ENCODE measurements at places on chromosomes 7 and 10.

- DNase-seq = no peak
Measured at GRCh38 chr10:102453502-102453901, 2.2 kb upstream of the C10orf95 start.

GRCh38 chr7:124784879-124785818 is 19.6 kb upstream of the GPR37 start:
- no peak for DNase-seq

DNA sequence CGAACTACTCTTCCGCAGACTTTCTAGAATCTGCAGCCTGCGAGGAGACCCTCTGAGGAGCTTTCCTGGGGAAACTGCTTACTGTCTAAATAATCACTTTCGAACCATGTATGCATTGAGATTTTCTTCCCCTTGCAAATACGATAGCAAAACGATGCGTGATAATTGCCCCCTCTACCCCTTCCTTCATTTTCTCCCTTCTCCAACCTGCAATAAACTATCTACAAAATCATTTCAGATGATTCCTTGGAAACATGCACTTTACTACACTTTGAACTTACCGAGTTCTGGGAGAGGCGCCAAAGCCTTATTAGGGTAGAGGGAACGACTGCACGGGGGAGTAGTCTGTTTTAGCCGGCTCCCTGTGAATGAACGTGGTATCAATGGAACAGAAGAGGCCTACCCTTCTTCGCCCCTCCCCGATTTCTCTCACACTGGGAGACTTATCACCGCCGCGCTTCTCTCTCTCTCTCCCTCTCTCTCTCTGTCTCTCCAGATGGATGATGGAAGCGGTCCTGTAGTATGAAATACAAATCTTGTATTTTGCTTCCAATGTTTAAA is at the start of gene FGFBP3:
FGFBP3 (minus strand) TSS at position 370 of the 561 bp plus-strand sequence. CDS start 517 bp downstream, outside the sequence.
- no peak for DNase-seq

DNA sequence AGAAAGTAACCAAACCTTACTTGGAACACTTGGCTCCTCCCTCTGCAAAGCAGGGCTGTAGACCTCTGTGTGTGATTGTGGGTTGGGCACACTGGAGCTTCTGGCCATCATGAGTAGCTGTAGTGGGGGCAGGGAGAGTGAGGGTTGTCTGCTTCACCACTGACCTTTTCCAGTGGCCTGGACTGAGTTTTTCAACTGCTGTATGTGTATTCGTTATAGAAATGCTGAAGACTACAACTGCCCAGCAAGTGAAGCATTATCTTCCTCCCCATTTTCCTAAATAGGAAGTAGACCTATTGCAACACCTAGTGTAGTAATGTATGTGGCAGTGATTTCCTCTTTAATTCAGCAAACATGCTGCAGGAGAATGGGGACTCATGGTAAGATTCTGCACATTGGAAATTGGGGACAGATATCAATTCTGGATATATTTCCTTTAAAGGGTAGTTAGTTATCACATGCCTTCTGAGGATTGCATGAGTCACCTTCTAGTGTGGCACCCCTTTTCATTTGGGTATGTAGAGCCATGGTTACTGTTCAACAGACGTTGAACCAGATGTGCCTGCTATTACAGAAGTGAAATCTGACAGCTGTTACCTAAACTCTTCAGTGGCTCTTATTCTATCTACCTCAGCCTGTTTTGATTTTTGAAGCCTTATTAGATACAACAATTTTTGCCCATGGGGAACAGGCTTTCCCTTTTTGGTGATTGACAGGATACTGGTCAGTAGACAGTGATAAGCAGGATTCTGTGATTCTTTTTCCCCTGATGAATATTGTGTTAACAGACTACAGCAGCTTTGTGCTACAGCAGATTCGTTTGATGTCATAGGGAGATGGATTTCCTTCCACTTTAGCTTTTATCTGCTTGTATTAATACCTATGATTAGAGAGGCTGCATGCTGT is 130.9 kb downstream of the SND1 start:
- no peak for DNase-seq

GRCh38 chr7:95772771-95773581 is 622 bp downstream of the DYNC1I1 start:
- no peak for DNase-seq

- no peak for DNase-seq
Measured at GRCh38 chr10:110619514-110620397, 24.4 kb upstream of the RBM20 start.

- no peak for DNase-seq
Measured at GRCh38 chr10:89645742-89646172, 715 bp upstream of the PANK1 start.

GRCh38 chr7:2242541-2243429 is 759 bp downstream of the NUDT1 start:
- no peak for DNase-seq

GRCh38 chr10:27699776-27700175 is 45.8 kb downstream of the MKX start:
- no peak for DNase-seq

DNA sequence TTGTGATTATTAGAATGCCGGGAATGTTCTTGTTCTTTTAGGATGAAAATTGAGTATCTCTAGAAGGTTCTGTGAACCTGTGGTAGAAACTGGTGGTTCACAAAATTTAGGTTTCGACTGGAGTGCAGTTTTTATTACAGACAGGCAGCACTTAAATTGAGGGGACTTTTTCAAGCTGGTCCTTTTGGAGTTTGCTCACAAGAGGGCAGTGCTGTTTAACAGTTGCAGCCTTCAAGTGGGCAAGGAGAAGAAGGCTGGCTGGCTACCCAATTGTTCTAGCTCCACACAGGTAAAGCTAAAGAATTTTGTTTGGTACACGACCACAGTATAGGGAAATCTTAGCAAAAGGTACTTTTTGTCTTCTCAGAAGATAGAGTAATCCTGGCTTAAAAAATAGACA is 233.6 kb downstream of the SNX13 start:
- no peak for DNase-seq

GRCh38 chr7:37439653-37440026 is 9.0 kb downstream of the ELMO1 start:
- no peak for DNase-seq

- DNase-seq = no peak
Measured at GRCh38 chr7:81761821-81762220, 8.0 kb downstream of the HGF start.

DNA sequence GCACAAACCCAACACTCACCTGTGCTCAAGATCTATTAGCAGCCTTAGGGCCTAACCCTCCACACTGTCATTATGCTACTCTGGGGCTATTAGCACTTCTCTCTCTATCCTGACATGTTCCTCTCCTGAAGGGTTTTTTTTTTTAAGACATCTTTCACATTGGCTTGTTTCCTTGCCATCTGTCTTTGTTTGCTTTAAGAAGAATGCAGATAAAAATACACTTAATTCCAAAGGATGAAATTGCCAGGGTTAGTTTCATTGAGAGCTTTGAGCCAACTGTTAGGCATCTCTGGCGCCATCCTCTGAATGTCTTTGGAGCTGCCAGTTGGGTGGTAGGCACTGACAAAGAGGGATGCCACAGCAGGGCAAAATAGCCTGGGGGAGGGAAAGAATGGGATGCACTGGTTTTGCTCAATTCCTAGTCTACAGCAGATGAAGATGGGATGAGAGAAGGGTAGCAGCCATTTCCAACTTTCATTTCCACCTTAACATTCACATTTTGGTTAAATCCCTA is 399.2 kb downstream of the SORCS1 start:
- no peak for DNase-seq

- no peak for DNase-seq
Measured at GRCh38 chr7:147833557-147833956, 757.0 kb upstream of the C7orf33 start.

DNA sequence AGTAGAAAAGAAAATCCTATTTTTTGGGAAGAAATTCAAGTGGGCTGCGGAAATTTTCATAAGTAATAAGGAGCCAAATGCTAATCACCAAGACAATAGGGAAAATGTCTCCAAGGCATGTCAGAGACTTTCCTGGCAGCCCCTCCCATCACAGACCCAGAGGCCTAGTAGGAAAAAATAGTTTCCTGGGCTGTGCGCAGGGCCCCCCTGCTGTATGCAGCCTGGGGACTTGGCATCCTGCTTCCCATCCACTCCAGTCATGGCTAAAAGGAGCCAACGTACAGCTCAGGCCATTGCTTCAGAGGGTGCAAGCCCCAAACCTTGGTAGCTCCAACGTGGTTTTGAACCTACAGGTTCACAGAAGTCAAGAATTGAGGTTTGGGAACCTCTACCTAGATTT is 12.8 kb upstream of the POT1 start:
- no peak for DNase-seq

DNA sequence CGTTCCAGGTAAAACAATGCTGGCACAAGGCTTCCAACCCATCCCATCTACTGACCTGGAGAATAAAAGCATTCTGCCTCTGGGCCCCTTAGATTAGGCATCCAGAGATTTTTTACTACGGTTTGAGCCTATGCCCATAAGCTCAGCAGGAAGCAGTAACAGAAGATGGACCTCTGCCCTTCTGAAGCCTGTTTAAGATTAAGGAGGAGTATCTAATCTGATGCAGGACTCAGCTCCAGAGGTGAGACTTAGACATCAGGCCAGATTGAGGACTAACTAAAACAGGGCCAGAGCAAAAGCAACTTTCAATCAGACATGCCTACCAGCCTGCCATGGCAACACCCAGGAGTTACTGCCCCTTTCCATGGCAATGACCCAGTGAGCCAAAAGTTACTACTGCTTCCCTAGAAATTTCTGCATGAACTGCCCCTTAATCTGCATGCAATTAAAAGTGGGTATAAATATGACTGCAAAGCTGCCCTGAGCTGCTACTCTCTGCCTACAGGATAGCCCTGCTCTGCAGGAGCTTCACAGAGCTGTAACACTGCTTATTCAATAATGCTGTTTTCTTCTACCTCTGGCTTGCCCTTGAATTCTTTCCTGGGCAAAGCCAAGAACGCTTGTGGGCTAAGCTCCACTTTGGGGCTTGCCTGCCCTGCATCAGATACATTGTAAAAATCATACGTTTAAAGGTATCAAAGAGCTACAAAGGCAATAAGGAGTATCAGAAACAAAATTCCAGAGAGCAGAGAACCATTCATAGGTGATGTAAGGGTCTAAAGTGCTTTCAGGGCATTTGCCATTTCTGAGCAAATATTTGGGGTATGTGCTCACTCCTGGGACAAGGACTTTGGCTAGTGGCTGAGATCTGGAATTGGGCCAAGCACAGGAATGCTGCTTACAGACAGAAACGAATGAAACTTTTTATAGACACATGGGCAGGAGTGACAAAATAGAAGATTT is 25.0 kb upstream of the CNNM1 start:
- no peak for DNase-seq

- DNase-seq = no peak
Measured at GRCh38 chr7:21640105-21640504, 97.3 kb downstream of the DNAH11 start.

DNA sequence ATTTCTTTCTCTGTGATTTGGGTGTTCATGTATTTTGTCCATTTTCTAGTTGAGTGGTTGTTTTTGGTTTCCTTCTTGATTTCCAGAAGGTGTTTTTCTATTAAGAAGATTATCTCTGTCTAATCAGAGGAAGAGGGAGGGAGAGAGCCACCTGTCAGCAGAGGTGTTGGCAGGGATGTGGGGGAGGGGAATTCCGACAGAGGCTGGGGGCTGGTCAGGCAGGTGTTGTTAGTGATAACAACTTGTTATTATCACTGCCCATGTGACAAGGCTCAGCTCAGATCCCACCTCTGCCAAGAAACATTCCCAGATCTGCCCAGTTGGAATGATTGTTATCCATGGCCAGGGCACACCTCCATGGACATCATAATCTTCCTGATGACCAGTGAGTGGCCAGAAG is 293.4 kb downstream of the GFRA1 start:
- no peak for DNase-seq

DNA sequence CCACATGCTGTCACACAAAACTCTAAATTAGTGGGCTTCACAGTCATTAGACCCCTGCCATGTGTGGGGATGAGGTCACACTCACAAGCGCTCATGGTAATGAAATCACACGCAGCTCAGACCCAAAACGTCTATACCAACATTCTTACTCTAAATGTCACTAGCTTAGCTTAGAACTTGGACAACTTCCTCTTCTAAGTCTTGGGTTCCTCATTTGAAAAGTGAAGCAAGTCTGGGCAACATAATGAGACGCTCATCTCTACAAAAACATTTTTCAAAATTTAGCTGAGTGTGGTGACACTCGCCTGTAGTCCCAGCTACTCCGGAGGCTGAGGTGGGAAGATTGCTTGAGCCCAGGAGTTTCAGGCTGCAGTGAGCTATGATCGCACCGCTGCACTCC is 92.7 kb upstream of the MACROH2A2 start:
- DNase-seq = no peak

GRCh38 chr10:73094986-73095480 is 1.6 kb downstream of the P4HA1 start:
- no peak for DNase-seq

DNA sequence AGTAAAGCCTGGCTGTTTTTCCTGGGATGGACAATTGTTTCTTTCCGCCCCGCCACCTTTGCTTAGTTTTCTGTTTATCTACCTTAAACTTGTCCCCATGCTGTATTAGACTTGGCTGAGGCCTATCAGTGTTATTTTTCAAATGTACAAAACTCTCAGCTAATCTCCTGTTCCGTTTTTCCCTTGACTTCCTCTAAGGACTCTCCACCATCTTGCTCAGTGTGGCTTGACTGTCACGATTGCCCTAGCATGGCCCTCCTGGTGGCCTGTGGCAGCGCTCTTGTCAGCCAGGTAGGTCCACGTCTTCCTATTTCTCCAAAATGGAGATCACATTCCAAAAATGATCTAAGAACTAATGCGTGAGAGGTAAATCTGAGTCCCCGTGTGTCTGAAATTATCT is 36.7 kb downstream of the BAIAP2L1 start:
- no peak for DNase-seq

DNA sequence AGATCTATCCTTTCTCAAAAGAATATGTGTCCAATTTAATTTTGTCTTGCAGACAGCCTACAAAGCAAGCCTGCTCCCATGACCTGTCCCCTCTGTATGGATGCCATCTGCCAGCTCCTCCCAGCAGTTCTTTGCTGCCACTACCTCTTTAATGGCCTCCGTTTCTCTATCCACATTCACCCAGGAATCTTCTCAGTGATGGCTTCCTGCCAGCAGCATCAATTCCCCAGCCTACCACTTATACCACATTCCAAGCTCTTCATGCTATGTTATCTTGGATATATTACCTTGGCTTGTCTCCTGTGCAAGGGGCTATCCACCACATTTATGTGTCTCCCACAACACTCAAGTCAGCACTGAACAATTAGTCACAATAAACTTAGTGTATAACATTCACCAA is 133.2 kb downstream of the VPS50 start:
- DNase-seq = no peak

DNA sequence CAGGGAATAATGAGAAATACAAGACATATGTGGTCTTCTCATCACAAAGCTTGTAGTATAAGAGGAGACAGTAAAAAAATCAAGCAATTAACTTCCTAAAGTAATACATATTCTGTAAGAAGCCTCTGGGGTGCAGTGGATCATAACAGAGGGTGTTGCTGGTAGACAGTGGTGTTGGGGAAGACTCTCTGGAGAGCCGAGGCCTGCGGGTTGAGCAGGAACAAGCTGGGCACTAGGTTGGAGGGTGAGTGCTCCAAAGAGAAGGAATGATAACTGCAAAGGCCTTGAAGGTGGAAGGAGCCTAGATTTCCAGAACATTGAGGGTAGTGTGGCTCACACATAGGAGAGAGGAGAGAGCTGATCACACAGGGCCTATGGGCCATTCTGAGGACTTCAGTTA is 1.5 kb downstream of the GIMAP4 start:
- no peak for DNase-seq

All from activated CD8-positive, alpha-beta memory T cell treated with anti-CD3 and anti-CD28 coated beads for 1 hour (primary cell).